ENCODE measurements at places on chromosomes 2 and 18. TPM values are rescaled to one million over a fixed set of nuclear protein-coding genes. Genes with fewer than 3 reads are reported as not detected.

PLEK gene
- polyA plus RNA-seq: not detected

ATOH8 gene
- not detected for polyA plus RNA-seq

STARD6 gene
- not detected for polyA plus RNA-seq

ACOXL gene
- polyA plus RNA-seq: 0.49 TPM

TGFA gene
- polyA plus RNA-seq: 37.1 TPM

APLF gene
- 1.6 TPM for polyA plus RNA-seq

ANKRD30B gene
- not detected for polyA plus RNA-seq

SCN3A gene
- polyA plus RNA-seq: not detected

SIX3 gene
- polyA plus RNA-seq: not detected

KLHL41 gene
- 0.19 TPM for polyA plus RNA-seq

LIPG gene
- polyA plus RNA-seq: 28.8 TPM

ICA1L gene
- 0.31 TPM for polyA plus RNA-seq
